ENCODE measurements at places on chromosomes 7 and 10.

- no peak for DNase-seq
Measured at GRCh38 chr10:2858452-2858851, 208.9 kb upstream of the PFKP start.

GRCh38 chr7:11716185-11716584 is 115.8 kb downstream of the THSD7A start:
- peak; percentile 54 for DNase-seq

DNA sequence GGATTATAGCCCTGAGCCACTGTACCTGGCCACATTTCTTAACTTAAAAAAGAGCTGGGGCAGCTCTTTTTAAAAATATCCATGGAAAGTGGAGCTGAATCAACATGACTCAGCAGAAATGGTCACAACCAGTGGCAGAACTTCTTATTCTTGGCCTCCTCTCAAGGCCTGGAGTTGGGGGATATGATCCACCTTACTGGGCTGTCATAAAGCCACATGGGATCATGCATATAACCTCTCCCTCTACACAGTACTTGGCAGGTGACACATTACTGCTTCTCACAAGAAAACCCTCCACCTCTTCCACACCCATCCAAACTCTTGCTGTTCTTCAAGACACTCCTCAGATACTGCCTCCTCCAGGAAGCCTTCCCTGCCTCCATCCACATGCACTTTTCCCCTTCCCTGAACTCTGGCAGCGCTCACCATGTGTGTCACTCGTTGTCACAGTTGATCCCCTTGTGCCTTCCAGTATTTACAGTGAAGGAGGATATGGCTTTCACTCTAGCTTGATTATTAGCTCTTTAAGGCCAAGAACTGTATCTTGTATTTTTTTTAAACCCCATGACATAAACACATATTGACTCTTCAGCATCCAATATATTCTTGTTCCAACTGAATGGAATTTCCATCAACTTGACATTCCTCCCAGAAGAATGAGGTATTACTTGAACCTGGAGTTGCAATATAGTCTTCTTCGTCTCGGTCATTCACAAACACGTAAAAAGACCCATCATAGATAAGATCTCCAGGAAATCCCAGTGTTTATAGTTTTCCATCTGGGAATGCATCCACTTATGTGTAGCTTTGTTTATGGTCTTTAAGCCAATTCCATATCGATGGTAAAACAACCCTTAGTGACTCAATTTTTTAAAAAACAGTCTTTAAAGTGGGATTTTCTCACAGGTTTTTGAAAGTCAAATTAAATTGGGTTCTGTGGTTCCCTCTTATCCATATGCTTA is 85.5 kb downstream of the TBXAS1 start:
- peak; percentile 24 for DNase-seq

DNA sequence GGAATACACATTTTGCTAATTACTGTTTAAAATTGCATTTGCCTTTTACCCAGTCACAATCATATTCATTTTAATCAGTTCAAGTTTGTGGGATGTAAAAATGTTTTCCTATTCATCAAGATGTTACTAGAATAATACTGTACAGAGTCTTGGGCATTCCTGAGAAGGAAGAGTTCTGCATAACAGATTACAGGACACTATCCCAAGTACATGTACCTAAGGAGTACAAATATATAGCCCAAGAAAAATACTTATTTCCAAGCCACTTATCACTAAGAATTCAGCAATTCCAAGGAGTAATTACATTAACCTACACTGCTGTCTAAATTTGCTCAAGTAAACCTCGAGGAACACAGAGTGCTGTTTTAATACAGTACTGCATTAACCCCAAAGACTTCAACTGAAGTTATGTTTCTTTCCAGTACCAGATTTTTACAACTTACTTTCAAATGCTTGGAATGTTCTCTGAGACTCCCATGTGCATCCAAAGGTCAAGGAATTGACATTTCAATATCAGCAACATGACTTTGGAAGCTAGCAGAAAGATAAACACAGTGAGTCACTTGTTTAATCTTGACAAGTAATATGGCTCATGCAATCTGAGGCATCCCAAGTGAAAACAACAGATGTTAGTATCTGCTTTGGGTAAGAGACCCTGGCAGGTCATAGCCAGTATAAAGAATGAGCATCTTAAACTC is 125.4 kb upstream of the BET1 start:
- DNase-seq: peak; percentile 82

DNA sequence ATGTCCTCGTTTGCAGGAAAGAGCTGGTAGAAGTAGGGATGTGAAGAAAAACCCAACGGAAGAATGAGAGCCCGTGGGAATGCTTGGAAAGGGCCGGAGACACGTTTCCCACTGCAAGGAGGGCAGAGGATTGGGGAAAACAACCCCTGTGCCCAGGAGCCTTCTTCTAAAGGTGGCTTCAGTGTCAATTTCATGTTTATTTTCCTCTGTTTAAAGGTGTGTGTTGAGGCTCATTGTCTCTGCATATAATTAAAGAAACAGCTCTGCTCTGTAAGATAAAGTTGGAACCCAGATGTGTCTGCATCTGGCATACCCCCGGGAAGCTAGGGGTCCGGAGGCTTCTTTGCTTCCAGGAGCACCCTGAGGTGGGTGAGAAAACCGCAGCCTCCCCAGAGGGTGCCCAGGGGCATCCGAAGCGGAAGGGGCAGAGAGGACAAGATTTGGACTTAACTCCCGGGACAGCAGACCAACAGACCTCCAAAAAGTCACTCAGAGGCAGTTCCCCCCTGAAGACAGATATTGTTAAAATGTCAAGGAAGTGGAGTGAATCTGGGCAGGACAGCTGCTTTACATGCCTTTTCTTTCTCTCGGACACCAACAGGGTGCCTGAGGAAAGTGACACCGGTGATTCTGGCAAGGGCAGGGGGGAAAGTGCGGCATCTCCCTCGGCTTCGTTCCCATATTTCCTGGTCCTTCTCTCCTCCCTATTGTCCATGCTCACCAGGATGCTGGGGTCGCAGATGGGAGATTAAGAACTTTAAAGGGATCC is 8.6 kb upstream of the GATA3 start:
- DNase-seq: no peak

GRCh38 chr10:101216207-101217043 is 12.8 kb downstream of the LBX1 start:
- DNase-seq: no peak

- DNase-seq: no peak
Measured at GRCh38 chr10:73884017-73884416, 9.7 kb upstream of the CAMK2G start.

GRCh38 chr7:23284871-23285270 is 14.3 kb upstream of the MALSU1 start:
- DNase-seq: no peak

- DNase-seq: no peak
Measured at GRCh38 chr7:137020351-137020750, 151.9 kb downstream of the CHRM2 start.

DNA sequence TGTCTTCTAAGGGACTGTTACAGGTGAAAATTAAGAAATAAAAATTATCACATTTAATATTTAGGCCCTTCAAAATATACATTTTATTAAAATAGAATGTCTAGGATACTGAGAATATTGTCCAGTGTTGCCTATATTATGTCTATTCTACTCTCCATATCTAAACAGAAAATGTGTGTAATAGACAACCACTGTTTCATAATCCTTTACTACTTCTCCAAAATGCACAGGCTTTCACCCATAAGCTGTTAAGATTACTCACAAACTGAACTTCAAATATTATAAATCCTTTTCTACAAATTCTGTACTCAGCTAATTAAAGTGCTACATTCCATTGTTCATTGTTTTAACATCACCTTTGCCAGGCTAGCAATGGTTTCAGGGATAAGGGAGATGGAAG is 56.7 kb upstream of the TFEC start:
- no peak for DNase-seq

DNA sequence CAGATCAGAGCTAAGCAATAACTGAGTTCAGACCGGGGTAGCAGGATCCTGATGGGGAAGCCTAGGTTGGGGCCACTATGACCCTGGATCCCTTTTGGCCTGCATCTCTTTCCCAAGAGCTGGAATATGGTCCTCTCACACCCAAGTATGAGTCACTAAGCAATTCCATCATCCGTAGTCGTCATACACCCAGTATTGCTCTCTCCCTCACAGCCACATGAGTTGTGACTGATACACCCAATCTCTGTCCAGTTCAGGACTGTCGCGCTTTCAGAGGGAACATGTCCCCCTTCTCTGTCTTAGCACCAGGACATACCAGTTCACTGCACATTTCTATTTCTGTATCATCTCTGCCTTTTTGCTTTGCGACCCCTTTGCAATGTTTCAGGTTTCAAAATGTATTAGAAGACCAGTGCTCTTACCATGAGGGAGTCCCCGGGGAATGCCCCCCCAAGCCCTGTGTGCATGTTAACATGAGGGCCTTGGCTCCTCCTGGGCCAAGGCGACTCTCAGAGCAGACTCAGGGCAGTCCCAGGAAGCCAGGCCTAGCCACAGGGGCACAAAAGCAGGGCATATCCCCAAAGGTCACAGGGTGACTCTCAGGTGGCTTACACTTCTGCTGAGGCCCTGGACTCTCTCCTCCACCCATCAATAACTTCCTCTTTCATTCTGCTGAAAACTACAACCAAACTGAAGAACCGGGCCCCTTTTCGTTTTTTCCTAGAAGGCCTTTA is 75.3 kb upstream of the SAMD8 start:
- DNase-seq: peak; percentile 57

DNA sequence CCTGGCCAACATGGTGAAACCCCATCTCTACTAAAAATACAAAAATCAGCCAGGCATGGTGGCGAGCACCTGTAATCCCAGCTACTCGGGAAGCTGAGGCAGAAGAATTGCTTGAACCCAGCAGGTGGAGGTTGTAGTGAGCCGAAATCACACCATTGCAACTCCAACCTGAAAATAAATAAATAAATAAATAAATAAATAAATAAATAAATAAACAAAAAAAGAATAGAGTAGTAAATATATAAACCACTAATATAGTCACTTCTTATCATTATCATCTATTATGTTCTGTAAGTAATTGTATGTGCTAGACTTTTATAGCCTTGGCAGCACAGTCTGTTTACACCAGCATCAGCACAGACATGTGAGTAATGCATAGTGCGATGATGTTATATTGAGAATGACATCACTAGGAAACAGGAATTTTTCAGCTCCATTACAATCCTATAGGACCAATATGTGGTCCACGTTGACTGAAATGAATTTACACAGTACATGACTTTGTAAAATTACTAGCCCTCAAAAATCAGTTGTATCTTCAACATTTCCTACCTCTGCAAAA is 385.4 kb upstream of the ANKRD30A start:
- peak; percentile 4 for DNase-seq

DNA sequence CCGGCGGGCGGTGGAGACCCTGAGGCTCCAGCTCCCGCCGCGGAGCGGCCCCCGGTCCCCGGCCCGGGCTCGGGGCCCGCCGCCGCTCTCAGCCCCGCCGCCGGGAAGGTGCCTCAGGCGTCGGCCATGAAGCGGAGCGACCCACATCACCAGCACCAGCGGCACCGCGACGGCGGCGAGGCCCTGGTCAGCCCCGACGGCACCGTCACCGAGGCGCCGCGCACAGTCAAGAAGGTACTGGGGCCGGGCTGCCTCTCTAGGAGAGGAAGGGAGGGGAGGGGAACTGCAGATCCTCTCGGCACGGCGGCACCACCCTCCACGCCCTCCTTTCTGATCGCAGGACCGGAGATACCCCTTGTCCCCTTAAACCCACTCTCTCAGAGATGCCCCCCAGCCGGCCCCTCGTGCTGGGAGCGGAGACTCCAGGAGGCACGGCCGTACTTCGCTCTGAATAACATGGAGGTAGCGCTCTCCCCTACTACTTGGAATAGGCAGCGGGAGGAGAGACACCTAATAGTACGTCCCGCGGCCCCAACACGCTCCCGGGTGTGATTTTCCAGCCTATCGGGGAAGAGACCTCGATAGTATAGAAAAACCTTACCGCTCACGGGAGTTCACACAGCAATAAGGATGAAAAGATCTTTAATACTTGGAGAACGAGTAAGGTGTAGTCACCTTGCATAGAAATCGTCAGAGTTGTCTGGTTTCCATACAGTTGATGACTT is 538 bp downstream of the AHCYL2 start:
- DNase-seq: peak; percentile 60

DNA sequence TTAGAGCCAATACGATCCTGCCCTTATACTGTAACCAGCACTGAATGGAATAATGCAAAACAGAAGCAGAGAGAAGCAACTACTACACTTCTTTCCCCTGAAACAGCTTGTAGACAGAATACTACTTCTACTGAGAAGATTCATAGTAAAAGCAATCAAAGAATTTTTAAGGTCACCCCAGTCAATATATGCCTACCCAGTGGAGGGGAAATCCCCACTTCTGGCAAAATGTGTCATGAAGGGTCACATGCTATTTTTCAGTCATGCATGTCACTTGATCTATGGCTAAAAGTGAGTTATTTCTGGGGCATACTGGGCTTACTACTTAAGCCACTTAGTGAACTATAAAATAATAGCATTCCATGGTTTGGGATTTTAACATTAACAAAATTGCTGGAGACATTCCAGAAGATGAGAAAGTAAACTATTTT is 25.6 kb downstream of the IRF5 start:
- peak; percentile 32 for DNase-seq

- DNase-seq: no peak
Measured at GRCh38 chr7:16961641-16962040, 79.9 kb upstream of the AGR3 start.

DNA sequence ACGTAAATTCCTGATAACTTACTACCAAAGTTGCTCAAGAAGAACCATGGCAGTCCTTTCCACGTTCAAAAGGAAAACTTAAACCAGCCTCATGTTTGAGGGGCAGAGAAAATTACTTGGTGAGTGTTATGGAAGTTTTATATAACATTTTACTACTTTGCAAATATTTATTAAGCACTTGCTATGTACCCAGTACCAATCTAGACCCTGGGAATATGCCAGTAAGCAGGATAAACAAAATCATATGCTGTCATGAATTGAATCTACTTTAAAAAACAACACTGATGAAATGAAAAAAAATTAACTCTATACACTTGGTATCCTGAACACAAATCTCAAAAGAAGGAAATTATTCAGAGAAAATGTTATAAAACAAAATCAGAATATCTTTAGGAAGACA is 46.1 kb downstream of the NCAPG2 start:
- no peak for DNase-seq

DNA sequence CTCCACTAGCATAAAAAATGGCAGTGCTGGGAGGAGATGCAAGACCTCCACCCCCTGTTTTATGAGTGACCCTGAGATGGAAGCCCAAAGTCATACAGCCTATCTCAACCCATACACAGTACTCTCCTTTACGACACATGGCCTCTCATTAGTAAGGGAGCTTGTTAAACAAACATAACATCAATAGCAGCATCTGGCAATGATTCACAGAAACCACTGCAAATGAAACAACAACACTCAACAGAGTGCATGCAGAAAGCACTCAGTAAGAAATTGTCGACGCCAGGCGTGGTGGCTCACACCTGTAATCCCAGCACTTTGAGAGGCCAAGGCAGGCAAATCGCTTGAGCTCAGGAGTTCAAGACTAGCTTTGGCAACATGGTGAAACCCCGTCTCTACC is 27.5 kb upstream of the FIGNL1 start:
- DNase-seq: no peak

- DNase-seq: peak; percentile 88
Measured at GRCh38 chr7:43905209-43905946, 1.0 kb downstream of the URGCP start.
